ENCODE measurements at places on chromosomes 6 and 20.
A peak's percentile ranks its signal among the peaks of the same experiment; 100 is the strongest.

- DNase-seq, result no peak
Measured at GRCh38 chr6:6458172-6458571, 130.3 kb upstream of the LY86 start.

GRCh38 chr20:46174469-46175126 lies 56.5 kb downstream of the CD40 start:
- DNase-seq, result peak; percentile 64

- DNase-seq, result no peak
Measured at GRCh38 chr6:159357211-159357915, 188.2 kb downstream of the FNDC1 start.

DNA sequence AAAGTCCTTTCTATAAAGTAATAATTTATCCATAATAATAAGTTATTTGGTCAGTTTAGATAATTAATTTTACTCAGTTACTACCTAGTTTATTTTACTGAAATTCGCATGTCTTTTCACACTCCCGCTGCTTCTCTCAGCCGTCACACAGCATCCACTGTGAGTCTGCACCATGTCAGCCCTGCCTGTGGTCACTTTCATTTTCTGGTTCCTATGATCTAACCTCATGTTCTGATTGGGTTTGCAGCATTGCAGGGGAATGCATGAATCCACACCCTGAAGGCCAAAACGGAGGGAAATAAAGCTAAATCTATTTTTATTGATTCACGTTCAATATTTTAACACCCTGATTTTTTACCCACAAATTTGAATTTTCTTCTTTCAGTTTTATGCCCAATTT lies 47.4 kb downstream of the PDE10A start:
- peak; percentile 86 for DNase-seq

DNA sequence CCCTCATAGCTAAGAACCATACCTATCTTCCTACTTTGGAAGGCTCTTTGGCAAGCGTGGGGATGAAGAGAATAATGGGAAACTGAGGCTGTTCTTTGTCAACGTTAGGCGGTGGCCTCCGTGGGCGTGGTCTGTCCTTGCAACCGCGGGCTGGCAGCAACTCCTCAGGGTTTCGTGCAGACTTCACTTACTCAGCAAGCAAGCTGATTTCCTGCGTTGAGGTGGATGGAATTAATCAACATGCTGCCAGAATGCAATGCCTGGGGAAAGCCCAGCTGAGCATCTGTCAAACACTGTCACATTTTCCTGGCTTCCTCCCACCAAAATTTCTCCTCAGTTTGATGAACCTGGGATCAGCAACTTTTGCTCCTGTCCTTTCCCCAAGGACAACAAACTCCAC lies 9.2 kb upstream of the IL17F start:
- DNase-seq, result peak; percentile 12

DNA sequence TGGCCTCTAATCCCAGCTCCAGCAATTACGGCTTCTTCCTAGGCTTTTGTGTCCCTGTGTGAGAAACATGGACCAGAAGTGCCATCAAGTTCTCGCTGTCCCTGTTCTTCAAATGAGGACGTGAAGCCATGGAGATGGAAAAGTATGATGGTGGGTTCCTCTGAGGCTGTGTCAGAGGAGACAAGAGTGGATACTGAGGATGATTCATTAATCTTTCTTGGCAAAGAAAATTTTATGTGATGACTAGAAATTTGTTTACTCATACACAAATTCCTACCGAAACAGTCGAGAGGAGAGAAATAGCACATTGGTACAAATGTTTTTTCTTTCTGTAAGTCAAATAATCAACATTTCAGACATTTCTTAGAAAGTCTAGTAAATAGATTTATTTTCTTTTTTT lies 35.0 kb upstream of the PNRC1 start:
- DNase-seq, result no peak

GRCh38 chr6:23590498-23591126 lies 535.4 kb upstream of the NRSN1 start:
- DNase-seq, result no peak

- DNase-seq, result no peak
Measured at GRCh38 chr20:38748861-38749149, 545 bp downstream of the ACTR5 start.

- DNase-seq, result no peak
Measured at GRCh38 chr6:33907227-33907626, 103.4 kb upstream of the MLN start.

DNA sequence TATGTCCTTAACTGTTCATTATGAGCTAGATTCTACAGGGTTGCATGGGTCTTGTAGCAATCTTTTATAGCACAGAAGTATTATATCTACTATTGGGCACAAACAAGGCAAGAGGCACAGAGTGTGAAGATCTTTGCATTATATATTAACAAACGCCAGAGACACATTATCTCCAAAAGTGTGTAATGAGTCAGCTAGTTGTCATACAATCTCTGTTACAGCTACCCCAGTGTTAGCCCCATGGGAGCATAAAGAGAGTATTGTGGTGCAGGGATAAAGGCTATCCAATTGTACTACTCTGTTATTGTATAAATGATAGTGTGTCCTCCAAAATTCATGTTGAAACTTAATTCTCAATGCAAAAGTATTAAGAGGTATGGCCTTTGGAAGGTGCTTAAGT lies 148.4 kb upstream of the RIMS1 start:
- no peak for DNase-seq

- peak; percentile 2 for DNase-seq
Measured at GRCh38 chr6:133202610-133203343, 38.4 kb upstream of the EYA4 start.

GRCh38 chr6:15316754-15317153 lies 70.9 kb downstream of the JARID2 start:
- DNase-seq, result no peak

- peak; percentile 39 for DNase-seq
Measured at GRCh38 chr6:106540907-106541306, 88.4 kb downstream of the RTN4IP1 start.

DNA sequence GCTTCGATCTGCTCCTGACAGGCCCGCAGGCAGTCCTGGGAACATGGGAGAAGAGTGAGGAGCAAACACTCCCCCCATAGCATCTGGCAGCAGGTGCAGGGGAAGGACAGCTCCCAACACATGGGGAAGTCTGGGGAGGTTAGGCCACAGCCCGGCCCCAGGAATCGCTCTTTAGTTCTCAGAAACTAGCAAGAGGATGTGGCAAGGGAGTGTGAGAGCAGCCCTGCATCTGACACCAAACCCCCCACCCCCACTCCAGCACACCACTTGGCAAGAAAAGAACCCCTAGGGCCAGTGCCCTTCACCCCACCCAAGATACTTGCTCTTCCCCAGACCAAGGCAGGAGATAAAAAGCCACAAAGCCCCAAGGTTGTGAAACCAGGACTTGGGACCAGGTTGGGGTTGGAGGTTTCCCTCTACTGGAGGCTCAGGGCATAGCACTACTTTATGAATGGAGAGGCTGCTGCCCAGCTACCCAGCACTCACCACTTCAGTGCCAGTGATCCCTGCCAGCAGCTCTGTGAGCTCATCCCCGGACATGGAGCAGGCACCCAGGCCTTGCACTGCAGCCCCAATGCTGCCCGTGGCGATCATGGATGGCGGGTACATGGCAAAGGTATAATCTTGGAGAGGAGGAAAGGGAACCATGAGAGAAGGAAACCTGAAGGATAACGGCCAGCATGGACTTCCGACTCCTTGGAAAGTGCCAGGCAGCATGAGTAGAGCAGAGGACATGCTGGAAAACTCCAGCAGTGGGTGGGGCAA lies 5.4 kb downstream of the CCND3 start:
- peak; percentile 94 for DNase-seq

- DNase-seq, result no peak
Measured at GRCh38 chr20:13121840-13122515, 99.1 kb upstream of the ISM1 start.

DNA sequence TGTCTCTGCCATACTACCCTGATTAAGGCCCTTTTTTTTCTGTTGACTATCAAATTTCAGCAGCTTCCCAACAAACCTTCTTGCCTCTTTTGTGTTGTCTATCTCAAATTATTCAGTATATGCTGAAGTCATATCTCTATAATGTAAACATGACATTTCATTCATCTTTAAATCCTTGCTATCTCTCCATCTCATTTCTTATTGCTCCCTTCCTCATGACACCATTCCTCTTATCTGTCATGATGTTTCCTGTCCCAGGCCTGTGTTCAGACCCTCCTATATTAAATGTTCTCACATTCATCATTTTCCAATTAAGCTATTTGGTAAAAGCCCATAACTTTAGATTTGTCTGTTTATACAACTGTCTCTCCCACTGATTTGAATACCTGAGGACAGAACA lies 482.6 kb downstream of the EPM2A start:
- no peak for DNase-seq

GRCh38 chr6:41785689-41786450 lies 1.6 kb upstream of the TOMM6 start:
- peak; percentile 29 for DNase-seq

GRCh38 chr6:132590362-132590761 lies 821 bp upstream of the TAAR5 start:
- DNase-seq, result no peak

GRCh38 chr6:21501815-21502214 lies 91.7 kb upstream of the SOX4 start:
- no peak for DNase-seq

DNA sequence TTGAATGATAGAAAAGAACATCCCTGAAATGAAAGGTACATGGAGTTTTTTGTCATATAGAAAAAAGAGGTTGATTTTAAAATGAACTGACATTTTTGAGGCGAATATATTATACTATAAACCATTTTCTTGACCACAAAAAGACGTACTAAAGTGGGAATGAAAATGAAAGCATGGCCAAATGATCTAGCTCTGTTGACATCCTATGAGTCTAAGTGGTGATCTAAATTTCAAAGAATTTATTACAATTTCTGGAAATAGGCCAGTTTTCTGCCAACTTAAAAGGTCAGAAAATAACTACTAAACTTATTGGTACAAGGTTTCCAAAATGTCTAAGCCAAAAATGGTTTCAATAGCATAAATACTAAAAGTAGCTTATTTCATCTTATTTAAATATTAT lies 536.8 kb downstream of the EYS start:
- DNase-seq, result peak; percentile 8

DNA sequence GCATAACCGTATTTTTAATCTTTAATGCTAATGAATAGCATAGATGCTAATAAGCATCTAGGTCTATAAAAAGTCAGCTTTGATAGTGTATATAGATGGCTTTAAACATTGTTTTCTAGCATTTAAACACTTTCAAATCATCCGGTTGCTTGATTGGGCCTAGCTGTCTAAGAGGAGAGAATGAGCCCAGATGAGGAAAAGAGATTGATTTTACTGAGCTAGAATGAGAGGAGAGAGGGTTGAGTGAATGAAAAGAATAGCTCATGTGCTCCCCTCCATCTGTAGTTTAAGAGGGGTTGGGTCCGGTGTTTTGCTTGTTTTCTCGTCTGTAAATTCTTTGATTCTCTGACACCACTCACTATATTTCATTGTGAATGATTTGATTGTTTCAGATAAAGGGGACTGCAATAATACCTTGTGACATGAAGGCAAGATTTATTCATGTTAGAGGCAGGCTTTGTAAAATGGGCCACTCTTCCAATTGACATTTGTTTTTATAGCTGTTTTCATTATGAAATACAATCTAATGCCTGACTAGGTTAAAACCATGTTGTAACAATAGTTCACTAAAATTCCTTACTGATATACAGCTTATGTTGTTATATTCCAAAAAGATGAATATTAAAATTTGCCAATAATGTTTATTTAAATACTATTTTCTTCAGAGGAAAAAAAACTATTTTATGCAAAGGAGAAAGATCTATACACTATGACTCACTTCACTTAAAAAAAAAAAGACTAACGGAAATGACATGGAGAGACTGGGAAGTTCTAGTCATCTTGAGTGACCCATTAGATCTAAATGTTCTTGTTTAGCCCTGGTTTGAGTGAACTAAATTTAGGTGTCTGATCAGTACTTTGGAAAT lies 3.2 kb downstream of the PTPN1 start:
- peak; percentile 76 for DNase-seq

DNA sequence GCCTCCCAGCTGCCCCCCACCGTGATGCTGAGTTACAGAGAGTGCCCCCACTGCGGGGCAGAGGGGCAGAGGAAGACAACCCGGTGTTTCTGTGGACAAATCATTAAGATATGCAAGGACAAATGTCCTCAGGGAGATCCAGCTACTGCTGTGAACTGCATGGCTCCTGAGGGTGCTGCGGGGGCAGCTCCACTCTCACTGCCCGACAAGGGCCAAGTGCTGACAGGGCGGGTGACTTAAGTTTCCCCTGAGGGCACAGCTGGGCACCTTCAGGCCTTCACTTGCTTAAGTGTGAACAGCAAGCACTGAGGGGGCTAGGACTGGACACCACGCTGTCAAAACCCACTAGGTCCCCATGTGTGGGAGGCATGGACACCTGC lies 26.2 kb upstream of the TCFL5 start:
- no peak for DNase-seq
